GM23248 (cell line): ENCODE measurements at places on chromosomes 11 and 22. TPM values are rescaled to one million over a fixed set of nuclear protein-coding genes. Genes with fewer than 3 reads are reported as not detected.

DNA sequence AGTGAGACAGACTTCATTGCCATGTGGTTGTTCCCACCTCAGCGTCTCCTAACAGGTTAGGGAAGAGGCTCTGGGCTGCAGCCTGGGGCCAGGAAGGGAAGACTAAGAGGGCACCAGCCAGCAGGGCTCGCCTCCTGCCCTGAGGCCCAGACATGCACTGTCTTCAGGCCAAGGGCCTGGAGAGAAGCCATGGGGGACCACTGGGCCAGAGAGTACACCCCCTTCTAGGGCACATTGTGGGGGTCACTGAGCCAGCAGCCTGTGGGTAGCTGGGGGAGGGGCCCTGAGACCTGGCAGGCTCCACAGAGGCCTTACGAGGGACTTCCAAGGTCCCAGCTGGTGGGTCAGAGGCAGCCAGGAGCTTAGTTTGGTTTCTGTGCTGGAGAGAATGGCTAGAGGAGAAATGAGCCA is 25.0 kb upstream of the MYRF start:
- no peak for DNase-seq
- H3K4me1 ChIP-seq: peaks cover 19% of the 10 kb centered on the region
- H3K36me3 ChIP-seq: no peaks in the 10 kb centered on the region
- no peaks in the 10 kb centered on the region for H3K27me3 ChIP-seq

DNA sequence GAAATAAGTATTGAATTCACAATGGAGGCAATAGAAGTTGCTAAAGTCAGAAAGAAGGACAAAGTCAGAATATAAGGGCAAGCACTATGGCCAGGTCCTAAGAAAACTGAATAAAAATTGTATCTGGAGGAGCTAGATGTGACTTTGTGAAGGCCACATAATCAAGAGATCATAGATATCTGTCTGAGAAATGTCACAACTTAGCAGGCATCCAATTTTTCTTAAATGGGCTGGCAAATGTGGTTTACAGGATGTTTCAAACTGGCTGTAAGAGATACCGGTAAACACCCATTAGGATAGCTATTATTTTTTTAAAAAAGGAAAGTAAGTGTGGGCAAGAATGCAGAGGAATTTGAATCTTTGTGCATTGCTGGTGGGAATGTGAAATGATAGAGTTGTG is 303.1 kb upstream of the CHORDC1 start:
- H3K4me1 ChIP-seq: no peaks in the 10 kb centered on the region
- H3K36me3 ChIP-seq: no peaks in the 10 kb centered on the region
- H3K4me3 ChIP-seq: no peak overlapping the region
- H3K27me3 ChIP-seq: no peaks in the 10 kb centered on the region

DNA sequence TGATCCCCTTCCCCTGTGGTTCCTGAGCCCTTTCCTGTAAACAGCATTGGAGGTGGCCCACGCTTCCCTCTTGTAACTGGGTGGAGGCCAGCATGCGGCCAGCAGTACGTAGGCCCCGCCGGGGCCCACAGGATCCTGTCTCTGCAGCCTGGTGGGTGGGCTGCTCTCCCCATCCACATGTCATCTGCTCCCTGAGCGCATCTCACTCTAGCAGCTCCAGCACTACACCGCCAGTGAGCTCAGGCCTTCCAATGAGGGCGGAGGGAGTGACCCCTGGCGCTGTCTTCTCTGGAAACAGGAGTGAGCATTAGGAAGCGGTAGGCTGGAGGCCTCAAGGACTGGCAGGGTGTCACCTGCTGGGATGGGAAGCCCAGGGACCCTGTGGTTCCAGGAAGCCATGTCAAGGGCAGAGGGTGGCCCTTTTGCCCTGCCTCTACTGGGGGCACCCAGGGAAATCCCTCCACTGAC is 363.9 kb downstream of the TBC1D22A start:
- no peaks in the 10 kb centered on the region for H3K27me3 ChIP-seq
- no peak overlapping the region for H3K27ac ChIP-seq
- no peaks in the 10 kb centered on the region for H3K36me3 ChIP-seq

GRCh38 chr11:10622957-10623791 is 54.7 kb upstream of the LYVE1 start:
- no peak overlapping the region for H3K4me3 ChIP-seq
- no peaks in the 10 kb centered on the region for H3K4me1 ChIP-seq
- H3K27me3 ChIP-seq: no peaks in the 10 kb centered on the region
- H3K36me3 ChIP-seq: no peaks in the 10 kb centered on the region
- H3K27ac ChIP-seq: no peak overlapping the region
- DNase-seq: no peak

DNA sequence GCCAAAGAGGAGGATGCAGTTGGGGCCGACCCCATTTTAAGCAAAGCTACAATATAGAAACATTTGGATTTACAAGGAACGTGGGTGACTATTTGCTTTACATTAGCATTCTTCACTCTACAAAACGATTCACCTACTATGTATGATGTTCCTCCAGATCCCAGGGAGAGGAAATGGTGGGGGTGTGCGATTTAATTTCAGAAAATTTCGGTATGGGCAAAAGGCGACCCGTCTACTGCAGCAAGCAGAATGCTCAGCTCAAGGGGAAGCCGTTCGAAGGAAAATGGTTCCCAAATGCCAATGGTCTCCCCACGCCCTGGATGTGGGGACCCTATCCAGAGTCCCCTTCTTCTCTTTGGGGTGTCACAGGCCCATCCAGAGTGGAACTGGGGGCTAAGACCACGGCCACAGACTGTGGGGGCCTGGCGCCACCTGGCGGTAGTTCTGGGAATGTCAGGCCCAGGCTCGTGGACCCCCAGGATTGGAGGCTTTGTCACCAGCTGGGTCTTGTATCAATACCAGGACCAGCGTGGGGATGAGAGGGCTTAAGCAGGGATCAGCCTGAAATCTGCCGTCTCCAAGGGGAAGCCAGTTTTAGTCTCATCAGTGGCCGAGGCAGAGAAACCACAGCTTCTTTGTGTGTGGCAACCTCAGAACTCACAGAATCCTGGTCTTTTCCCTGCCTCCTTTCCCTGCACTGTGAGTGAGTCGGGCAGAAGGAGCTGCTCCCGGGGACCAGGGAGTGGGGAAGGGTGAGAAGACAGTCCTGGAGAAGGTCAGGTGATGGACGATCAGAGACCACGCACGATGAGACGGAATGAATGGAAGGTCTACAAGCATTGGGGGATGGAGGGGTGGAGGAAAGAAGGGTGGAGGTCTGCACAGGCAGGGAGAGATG is 8.4 kb downstream of the LRRC10B start:
- no peaks in the 10 kb centered on the region for H3K4me1 ChIP-seq
- no peak overlapping the region for H3K27ac ChIP-seq
- no peaks in the 10 kb centered on the region for H3K27me3 ChIP-seq
- H3K4me3 ChIP-seq: peak overlapping the region; percentile 58; the same call in 1 of the 2 replicates

DNA sequence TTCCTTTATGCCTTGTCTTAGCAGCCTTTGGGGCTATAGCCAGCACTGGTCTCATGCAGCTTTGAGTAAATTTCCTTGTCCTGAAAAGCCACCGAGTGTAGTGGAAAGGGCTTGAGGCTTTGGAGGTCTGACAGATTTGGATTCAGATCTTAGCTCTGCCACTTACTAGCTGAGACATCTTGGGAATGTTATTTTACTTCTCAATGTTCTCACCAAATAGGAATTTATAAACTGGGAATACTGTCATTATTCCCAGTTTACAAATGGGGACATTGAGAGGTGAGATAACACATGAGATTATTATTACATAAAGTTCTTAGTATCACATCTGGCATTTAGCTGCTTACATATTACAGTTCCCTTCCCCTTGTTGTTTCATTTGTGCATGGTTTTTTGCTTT is 95.5 kb downstream of the COMMD9 start:
- no peaks in the 10 kb centered on the region for H3K4me1 ChIP-seq
- H3K36me3 ChIP-seq: no peaks in the 10 kb centered on the region
- H3K27me3 ChIP-seq: no peaks in the 10 kb centered on the region
- DNase-seq: no peak
- H3K4me3 ChIP-seq: no peak overlapping the region

DNA sequence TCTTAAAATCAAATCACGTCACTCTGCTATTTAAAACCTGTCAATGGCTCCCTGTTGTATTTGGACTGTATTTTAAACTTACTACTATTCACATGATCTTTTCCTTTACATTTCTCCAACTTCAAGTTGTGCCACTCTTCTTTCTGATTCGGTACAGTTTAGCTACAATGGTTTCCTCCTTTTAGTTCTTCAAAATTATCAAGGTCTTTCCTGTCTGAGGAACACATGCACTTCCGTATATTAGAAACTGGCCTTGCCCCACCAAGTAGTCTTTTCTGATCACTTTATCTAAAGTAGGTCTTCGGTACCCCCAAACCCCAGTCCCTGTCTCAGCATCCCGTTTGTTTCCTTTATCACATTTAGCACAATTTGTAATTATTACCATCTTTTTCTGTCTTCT is 81.8 kb downstream of the MTMR3 start:
- no peak overlapping the region for H3K27ac ChIP-seq
- H3K4me1 ChIP-seq: no peaks in the 10 kb centered on the region
- no peaks in the 10 kb centered on the region; the same call in 1 of the 2 replicates for H3K36me3 ChIP-seq
- no peak for DNase-seq

Gene SH3BP1
- polyA plus RNA-seq: 0.81 and 0.89 TPM in 2 replicates

Gene NAALADL1
- polyA plus RNA-seq: 26.6 and 27.9 TPM in 2 replicates

Gene MRGPRX4
- polyA plus RNA-seq: not detected in 2 replicates

Gene SLC22A9
- not detected in 2 replicates for polyA plus RNA-seq
